ENCODE measurements at places on chromosomes 3 and 15. TPM values are rescaled to one million over a fixed set of nuclear protein-coding genes. Genes with fewer than 3 reads are reported as not detected.

Gene ISLR2
- total RNA-seq: not detected

Gene PPP2R3A
- 13.0 TPM for total RNA-seq

Gene NPAP1
- total RNA-seq: not detected

Gene KNG1
- not detected for total RNA-seq

Gene SYNPR
- not detected for total RNA-seq

Gene ALPK3
- total RNA-seq: not detected
